ENCODE measurements at places on chromosomes 1 and 21. TPM values are rescaled to one million over a fixed set of nuclear protein-coding genes. Genes with fewer than 3 reads are reported as not detected.

GRCh38 chr1:94463765-94464330 is 45.7 kb downstream of the ABCD3 start:
- no peak for DNase-seq

GRCh38 chr1:38265293-38266196 is 219.0 kb upstream of the POU3F1 start:
- DNase-seq, result no peak

DNA sequence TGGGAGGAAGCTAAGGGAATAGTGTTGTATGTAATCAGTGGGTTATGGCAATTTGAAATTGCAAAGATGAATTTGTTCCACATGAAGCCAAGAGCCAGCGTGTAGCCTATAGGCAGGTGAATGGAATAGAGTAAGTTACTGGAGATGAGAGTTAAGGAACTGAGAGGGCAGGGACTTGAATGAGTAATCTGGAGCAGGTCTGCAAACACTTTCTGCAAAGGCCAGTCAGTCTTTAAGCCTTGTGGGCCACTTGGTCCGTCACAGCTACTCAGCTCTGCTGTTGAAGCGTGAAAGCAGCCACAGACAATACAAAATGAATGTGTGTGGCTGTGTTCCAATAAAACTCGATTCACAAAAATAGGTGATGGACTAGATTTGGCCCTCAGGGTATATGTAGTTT is 29.2 kb downstream of the SZT2 start:
- DNase-seq, result no peak

GRCh38 chr1:18256282-18257235 is 149.0 kb downstream of the IGSF21 start:
- DNase-seq, result no peak

DNA sequence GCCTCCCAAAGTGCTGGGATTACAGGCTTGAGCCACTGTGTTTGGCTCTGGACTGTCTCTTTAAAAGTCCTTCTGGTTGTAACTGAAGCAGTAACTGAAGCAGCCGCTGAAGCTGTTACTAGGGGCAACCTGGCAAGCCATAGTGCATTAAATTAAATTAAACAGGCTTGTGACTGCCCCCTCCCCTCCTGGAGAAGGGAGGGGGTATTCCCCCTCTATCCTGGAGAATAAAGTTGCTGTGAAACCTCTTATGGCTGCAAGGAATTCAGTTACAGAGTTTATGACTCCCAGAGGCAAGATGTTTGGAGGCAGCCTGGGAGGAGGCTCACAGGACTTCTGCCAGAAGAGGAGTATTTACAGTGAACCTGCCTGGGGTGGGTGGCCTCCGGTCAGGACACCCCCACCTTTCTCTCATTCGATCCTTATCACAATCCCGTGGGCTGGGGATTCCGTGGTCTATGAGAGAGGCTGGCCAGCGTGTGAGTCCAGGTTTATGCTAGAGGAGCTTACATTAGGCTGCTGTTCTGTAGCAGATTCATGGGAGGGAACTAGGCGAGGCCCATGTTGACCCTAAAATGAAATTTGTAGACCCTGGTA is 8.3 kb downstream of the TTC22 start:
- no peak for DNase-seq

DNA sequence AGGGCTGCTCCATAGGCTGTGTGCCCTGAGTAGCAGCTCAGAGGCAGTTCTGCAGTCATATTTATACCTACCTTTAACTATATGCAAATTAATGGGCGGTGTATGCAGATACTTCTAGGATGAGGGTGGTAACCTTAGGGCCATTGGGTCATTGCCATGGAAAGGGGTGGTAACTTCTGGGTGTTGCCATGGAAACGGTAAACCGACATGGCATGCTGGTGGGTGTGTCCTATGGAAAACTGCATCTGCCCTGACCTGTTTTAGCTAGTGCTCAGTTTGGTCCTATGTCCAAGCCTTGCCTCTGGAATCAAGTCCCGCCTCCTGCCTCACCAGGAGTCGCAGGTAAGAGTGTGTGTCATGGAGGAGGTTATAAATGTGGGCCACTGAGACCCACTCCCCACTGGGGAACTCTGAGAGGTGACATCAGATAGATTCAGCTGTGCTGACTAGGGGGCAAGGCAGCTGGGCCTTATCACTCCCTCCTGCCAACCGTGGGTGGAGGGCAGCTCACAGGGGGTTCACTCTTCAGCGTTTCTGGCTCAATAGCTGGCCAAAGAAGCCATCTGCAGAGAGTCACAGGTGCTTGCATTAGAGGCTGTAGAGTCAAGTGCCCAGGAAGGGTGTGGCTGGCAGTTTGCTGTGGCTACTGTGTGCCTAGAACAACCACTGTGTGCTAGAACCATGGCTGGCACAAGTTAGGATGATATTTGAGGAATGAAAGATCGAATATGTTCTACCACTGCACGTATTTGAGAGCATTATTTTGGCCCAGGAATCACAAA is 19.0 kb downstream of the BACE2 start:
- DNase-seq, result no peak

DNA sequence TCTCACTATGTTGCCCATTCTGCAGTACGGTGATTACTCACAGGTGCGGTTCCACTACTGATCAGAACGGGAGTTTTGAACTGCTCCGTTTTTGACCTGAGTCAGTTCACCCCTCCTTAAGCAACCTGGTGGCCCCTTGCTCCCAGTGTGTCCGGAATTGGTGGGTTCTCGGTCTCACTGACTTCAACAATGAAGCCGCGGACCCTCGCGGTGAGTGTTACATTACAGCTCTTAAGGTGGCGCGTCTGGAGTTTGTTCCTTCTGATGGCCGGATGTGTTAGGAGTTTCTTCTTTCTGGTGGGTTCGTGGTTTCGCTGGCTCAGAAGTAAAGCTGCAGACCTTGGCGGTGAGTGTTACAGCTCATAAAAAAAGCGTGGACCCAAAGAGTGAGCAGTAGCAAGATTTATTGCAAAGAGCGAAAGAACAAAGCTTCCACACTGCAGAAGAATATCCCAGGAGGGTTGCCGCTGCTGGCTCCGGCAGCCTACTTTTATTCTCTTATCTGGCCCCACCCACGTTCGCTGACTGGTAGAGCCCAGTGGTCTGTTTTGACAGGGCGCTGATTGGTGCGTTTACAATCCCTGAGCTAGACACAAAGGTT is 17.6 kb upstream of the PARP1 start:
- no peak for DNase-seq

PRAMEF2 gene
- not detected for total RNA-seq

OLIG2 gene
- total RNA-seq, result not detected

FNDC7 gene
- total RNA-seq, result not detected

GPR52 gene
- 1.9 TPM for total RNA-seq
